ENCODE measurements at places on chromosomes 5 and 9.

GRCh38 chr5:159503236-159503635 lies 172.9 kb upstream of the IL12B start:
- no peak for DNase-seq

- no peak for DNase-seq
Observed at GRCh38 chr9:31084350-31084749, 1300.1 kb upstream of the ACO1 start.

GRCh38 chr9:136081826-136082495 lies 13.1 kb downstream of the NACC2 start:
- DNase-seq, result no peak

GRCh38 chr9:5382479-5382878 lies 42.8 kb upstream of the RLN1 start:
- no peak for DNase-seq

DNA sequence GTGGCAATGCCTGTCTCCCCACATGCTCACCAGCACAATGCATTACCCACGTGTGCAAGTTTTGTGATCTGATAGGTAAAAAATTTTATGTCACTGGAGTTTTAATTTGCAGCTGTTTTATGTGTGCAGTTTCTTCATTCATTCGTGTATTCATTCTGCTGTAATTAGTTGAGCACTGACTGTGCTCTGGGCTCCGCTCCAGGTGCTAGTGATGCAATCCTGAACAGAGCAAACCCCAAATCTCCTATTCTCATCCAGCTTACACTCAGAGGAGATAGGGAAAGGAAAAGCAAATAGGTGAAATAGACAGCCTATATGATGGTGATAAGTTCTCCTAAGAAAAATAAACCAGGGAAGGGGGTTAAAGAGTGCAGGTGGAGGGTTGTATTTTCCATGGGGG lies 148.4 kb downstream of the TENT4A start:
- no peak for DNase-seq

GRCh38 chr5:133994990-133995333 lies 9.8 kb downstream of the VDAC1 start:
- DNase-seq, result no peak

DNA sequence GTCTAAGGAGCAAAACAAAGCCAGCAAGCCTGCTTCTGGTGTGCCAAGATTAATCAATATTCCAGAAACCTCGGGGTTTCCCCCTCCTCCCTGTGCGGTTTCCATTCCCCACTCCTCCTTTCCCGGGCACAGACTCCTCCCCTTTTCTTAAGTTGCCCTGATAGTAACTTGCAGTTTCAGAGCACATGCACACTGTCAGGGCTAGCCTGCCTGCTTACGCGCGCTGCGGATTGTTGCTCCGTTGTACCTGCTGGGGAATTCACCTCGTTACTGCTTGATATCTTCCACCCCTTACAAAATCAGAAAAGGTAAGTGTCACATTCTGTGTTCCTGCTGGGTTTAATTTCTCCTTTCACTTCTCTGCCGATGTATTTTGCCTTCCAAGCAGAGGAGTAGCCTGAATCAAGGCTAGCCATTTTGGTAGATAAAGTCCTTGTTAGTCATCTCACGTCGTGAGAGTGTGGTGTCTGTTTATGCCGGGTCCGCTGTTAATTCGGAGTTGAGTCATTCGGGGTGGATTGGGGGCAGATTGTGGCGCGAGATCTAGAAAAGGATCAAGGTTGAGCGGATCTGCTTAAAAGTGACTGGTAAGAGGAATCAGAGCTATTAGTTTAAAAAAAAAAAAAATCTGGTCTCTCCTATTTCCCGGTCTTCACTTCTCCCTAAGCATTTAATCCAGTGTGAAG lies at the start of gene SLC1A3:
Gene SLC1A3 (plus strand): TSS at position 179 of the 686 bp plus-strand sequence. CDS start 1,818 bp downstream, outside the sequence.
- DNase-seq, result no peak

DNA sequence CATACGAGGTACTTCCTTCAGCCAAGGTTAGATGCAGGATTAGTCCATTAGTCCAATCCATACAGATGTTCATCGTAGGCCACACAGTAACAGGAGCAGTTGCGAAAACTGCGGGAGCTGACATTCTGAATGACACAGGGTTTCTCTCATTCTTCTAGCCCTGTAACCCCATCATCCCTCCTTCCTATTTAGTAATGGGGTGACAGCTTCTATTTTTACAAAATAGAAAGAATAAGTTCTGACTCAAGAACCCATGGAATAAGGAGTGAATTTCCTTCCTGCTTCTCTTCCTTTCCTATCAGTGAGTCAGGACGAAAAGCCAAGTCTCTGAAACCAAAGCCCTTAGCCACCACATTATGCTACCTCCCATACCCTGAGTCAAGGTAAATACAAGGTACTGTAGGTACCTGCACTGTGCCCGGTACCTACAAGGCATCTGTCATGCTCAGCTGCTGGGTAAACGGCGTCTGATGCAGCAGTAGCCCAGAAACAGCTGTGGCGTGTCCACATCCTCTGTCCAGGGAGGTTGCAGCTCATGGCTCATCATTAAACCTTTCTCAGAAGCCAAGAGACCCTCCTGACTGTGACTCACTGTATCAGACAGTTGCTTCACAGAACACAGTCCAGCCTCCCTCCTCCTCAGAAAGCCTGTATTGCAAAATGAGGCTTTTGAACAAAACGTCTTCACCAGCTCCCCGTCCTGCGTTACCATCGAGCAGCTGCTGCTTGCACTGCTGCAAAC lies 84.2 kb downstream of the ESM1 start:
- no peak for DNase-seq

- DNase-seq, result no peak
Observed at GRCh38 chr5:23977997-23978396, 470.6 kb downstream of the PRDM9 start.

- peak; percentile 13 for DNase-seq
Observed at GRCh38 chr9:125889476-125890419, 142.6 kb downstream of the PBX3 start.

DNA sequence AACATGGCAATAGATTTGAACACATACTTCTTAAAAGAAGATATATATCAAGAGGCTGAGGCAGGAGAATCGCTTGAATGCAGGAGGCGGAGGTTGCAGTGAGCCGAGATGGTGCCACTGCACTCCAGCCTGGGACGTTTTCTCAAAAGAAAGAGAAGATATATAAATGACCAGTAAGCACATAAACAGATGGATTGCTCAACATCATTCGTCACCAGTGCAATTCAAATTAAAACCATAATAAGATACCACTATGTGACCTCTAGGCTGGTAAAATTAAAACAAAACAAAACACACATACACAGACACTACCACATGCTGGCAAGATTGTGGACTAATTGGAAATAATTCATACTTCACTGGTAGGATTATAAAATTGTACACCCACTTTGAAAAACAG lies 5.3 kb upstream of the TXN start:
- no peak for DNase-seq

DNA sequence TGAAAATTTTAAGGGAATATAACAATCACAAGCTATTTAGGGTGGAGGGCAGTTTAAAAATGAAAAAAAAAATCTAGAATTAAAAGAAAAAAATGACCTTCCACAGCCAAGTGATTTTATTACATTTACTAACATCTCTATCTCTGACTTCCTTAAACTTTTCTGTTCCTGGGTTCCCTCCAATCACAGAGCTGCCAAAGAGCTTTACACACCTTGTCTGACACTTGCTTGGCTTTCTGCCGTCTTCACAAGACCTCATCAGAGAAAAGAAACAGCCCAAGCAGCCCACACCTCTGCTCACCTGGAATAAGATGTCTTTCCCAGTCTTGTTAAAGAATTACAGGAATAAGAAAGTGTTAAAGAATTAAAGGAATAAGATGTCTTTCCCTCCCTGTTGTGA lies 38.9 kb downstream of the PSMB7 start:
- DNase-seq, result no peak

DNA sequence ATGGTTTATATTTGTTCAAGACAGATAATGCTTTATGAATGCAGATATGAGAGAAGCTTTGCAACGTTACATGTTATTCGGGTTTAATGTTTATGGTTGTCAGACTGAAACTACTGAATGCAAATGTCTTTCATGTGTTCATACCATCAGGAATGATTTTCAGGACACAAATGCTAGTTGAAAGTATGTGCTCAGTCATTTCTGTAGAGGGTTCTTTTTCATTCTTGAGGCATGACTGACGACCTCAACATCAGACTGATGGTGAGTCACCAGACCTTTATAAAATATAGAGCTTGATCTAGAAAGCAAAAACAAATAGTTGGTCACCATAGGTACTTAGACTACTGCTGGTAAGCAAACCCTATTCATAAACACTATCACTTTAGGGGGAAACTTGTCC lies 287.3 kb upstream of the NUDT12 start:
- no peak for DNase-seq

GRCh38 chr5:94329115-94329514 lies 289.3 kb downstream of the KIAA0825 start:
- no peak for DNase-seq

- DNase-seq, result no peak
Observed at GRCh38 chr9:122229485-122229837, 704 bp upstream of the LHX6 start.

GRCh38 chr9:1171546-1171945 lies 121.4 kb downstream of the DMRT2 start:
- no peak for DNase-seq

- DNase-seq, result no peak
Observed at GRCh38 chr5:83026930-83027687, 50.1 kb downstream of the TMEM167A start.

DNA sequence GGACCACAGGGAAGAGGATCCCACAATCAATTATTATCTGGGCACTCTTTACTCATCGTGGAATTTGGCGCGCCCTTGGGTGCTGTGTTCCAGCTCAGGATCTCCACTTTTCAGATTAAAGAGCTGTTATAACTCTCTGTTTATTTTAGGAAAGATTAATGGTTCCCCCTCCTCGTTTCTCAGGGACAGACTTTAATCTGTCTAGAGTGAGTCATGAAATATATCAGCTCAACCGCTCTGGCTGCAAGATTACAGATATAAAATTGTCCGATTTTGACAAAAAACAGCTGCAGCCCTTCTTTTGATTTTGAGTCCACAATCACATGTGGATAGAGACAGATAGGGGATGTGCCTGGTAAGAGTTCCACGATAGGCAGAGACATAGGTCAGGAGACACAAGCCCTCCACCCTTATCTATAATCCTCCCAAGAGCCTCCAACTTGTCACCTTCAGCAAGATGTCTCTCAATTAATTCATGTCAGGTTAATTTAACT lies 77.6 kb upstream of the ANKRD55 start:
- no peak for DNase-seq

DNA sequence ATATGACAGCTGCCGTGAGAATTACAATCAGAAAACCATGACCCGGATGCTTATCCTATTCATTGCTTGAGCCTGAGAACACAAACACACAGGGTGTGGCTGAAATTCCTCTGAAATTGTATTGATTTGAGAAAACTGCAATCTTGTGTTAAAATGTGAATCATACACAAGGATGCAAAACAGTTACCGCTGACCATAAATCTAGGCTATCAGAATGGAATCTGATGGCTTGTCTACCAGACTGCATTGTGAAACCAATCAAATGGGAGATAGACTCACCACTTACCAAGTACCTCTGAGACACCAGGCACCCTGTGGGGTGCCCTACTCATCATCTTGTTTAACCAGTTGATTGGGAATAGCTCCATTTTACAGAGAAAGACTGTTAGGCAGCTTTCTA lies 188.7 kb upstream of the MSX2 start:
- DNase-seq, result no peak

DNA sequence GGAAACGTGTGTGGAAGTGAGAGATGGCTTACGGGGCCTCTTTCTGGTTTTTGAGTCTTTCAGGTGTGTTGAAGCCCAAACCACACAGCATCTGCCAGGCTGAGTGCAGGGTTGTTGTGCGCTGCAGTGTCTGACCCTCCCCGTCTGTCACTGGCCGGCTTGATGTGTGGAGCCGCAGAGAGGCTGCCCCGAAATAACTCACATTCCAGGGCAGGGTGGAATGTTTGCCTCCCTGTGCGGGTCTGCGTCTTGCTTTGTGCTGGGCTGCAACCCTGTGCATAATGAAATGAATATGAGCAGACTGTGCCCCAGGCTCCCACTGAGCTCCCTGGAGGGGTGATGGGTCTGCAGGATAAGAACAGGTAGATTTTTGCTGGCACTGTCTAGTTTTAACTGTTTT lies 9.9 kb upstream of the PLEKHG4B start:
- no peak for DNase-seq

DNA sequence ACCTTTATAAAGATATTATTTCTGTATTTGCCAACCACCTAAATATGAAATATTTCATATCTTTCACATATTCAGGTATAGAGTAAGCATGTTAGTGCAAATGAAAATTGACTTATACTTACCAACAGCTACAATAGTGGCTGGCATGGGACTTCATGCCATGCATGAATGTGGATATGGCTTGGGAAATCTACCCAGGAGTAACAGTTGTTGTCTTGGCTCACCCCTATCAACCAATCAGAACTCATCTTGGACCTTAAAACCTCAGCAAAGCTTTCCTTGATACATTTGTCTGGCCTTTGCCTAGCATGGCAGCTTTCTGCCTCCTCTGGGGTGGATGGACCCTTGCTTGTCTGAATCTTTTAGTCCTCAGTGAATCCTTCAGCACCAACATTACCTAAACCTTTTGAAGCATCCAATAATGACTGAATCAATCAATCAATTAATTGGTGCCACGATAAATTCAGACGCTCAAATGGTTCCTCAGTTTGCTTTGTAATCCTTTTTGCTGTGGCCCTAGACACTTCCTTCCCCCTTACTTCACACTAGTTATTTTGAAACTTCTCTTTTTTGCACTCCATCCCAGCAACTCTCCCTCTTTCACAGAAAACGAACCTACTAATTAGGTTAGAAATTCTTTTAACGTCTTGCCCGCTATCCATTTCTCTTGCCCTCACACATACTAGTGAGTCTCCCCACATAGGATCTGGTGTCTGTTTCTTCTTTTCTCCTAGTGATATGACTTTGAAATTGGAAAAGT lies 132.3 kb upstream of the ZNF608 start:
- DNase-seq, result no peak

DNA sequence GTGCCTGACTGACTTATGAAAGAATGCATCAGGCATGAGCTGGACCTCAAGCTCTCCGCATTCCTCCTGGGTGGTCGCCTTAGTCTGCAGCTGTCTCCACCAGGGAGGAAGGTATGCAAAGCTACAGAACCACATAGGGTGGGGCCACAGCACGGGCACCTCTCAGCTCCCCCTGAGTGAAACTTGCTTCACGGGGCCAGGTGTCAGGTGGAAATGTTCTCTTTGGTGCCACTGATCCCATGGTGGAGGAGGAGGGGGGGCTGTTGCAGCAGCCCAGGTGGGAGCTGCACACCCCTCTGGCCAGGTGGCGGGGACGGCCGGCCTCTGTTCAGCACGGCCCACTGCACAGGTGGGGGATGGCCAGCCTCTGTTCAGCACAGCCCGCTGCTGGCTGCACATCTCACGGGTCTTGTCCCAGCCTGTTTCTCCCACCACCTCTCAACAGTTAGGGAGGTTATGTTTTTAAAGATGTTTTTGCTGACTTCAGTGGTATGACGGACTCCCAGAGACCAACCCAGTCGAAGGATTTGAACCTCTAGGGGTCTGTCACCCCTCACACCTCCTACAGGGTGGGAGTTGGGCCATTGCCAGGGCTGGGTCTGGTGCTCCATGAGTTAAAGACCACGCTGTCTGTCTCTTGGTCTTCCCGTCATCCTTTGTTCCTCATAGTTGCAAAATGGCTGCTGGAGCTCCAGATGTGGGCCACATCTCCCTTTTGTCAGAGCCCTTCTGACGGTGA lies 34.3 kb downstream of the MRPL36 start:
- no peak for DNase-seq

Measured in T-helper 9 cell (primary cell).